ENCODE measurements at places on chromosomes 12 and 14.

- no peaks in the 10 kb centered on the region for H3K4me1 ChIP-seq
- H3K4me3 ChIP-seq, result no peak overlapping the region
- H3K27me3 ChIP-seq, result no peaks in the 10 kb centered on the region
- no peak for DNase-seq
Observed at GRCh38 chr14:53054457-53054856, 98.7 kb downstream of the DDHD1 start.

GRCh38 chr12:68334132-68334531, 2.0 kb upstream of the MDM1 start:
- H3K4me3 ChIP-seq, result no peak overlapping the region
- peaks cover 20% of the 10 kb centered on the region for H3K36me3 ChIP-seq
- H3K27ac ChIP-seq, result no peak overlapping the region

DNA sequence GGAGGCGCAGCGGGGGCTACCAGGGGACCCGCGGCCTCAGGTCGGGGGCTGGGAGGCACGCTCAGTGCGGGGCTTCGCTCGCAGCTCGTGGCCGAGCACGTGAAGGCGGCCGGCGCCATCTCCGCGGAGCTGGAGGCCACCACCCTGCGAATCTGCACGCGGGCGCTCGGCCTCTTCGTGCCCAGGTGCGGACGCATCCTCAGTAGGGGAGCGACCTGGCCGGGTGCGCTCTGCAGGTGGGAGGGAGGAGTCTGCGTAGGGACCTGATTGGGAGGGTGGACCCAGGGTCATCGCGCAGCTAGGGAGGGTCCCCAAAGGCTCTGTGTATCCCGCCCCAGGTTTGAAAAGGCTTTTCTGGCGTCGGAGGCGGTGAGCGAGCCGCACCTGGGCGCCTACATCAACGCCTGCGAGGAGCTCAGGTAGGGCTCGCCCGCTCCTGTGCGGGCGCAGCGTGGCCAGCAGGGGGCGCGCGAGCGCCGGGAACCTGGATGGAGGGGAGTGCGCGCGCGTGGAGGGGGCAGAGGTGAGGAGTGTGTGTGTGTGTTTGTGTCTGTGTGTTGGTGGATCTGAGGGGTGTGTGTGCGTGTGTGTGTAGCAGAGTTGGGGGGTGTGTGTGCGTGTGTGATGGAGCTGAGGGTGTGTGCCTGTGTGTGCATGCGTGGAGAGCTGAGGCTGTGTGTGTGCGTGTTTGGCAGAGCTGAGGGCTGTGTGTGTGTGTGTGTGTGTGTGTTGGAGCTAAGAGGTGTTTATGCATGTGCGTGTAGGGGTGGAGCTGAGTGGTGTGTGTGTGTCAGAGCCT, 10.3 kb downstream of the EXOC3L4 start:
- H3K4me3 ChIP-seq, result peak overlapping the region; percentile 72
- peaks cover 18% of the 10 kb centered on the region for H3K36me3 ChIP-seq
- H3K27ac ChIP-seq, result peak overlapping the region; percentile 47
- DNase-seq, result peak; percentile 85
- H3K27me3 ChIP-seq, result no peaks in the 10 kb centered on the region

GRCh38 chr14:49982501-49982951, 89.6 kb downstream of the ARF6 start:
- no peak overlapping the region for H3K4me3 ChIP-seq
- DNase-seq, result no peak
- H3K27ac ChIP-seq, result no peak overlapping the region

GRCh38 chr12:121861636-121862254, 3.1 kb upstream of the HPD start:
- H3K36me3 ChIP-seq, result no peaks in the 10 kb centered on the region
- H3K4me3 ChIP-seq, result no peak overlapping the region
- no peak for DNase-seq
- peaks cover 3% of the 10 kb centered on the region for H3K27me3 ChIP-seq
- H3K4me1 ChIP-seq, result no peaks in the 10 kb centered on the region

DNA sequence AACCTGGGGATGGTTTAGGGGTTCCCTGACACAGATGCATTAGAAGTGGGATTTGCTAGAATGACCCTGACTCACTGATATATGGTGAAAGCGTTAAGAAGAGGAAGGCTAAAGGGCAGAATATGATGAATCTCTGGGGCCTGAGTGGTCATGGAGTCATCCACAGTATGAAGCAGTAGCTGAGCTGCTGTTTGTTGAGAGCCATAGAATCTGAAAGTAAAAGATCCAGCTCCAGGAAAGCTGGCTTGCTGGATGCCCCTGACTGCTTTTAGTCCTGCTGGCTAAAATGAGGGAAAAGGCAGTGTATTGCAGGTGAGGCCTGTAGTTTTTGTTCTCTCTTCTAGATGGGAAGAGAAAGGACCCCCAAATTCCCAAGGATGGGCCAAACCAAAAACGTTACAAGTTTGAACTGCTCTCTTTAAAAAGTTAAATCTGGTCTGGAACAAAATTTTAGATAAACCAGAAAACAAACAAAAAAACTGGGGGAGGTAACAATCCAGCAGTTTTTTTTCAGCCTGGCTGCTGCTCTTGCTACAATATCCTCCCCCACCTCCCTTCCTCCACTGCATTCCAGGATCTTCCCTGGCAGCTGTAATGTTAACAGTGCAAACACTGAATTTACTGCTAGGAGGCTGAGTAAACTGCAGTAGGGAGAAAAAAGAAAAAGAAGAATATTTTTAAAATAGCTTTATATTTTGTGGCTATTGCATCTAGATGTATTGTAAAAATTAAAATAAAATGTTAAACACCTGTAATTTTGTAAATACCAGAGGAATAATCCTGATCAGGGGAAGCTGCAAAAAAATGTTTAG, 16.5 kb downstream of the SEL1L start:
- H3K36me3 ChIP-seq, result peaks cover 18% of the 10 kb centered on the region
- no peak for DNase-seq
- H3K27me3 ChIP-seq, result no peaks in the 10 kb centered on the region
- no peak overlapping the region for H3K27ac ChIP-seq

DNA sequence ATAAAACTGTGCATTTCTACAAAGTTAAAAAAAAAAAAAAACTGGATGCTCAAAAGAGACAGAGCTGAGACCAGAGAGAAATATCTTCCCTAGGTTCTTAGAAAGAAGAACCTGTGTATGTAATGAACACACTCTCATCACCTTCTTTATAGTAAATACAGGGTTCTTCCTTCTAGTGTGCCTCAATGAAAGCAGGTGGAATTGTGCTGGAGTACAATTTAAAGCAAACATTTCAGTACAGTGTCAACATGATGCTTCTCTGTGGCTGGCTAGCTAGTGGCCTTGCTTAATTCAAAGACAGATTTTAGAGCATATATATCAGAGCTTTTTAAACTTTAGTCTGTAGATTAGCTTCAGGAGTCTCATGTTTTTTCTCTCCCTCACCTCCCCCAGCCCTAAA, 249.8 kb upstream of the ARHGAP5 start:
- peaks cover 9% of the 10 kb centered on the region for H3K4me1 ChIP-seq
- no peaks in the 10 kb centered on the region for H3K27me3 ChIP-seq
- no peak for DNase-seq
- H3K36me3 ChIP-seq, result no peaks in the 10 kb centered on the region
- H3K4me3 ChIP-seq, result no peak overlapping the region

- no peak overlapping the region for H3K4me3 ChIP-seq
- peaks cover 39% of the 10 kb centered on the region for H3K36me3 ChIP-seq
- DNase-seq, result no peak
- H3K4me1 ChIP-seq, result no peaks in the 10 kb centered on the region
- no peak overlapping the region for H3K27ac ChIP-seq
Observed at GRCh38 chr14:103696070-103696402, 19.2 kb downstream of the XRCC3 start.

GRCh38 chr14:104981699-104982541, 3.7 kb upstream of the CLBA1 start:
- H3K4me1 ChIP-seq, result peaks cover 37% of the 10 kb centered on the region
- no peaks in the 10 kb centered on the region for H3K27me3 ChIP-seq
- no peak for DNase-seq
- H3K27ac ChIP-seq, result no peak overlapping the region
- H3K4me3 ChIP-seq, result no peak overlapping the region

- no peak overlapping the region for H3K4me3 ChIP-seq
- no peak overlapping the region for H3K27ac ChIP-seq
- DNase-seq, result no peak
- H3K36me3 ChIP-seq, result peaks cover 41% of the 10 kb centered on the region
- H3K4me1 ChIP-seq, result peaks cover 27% of the 10 kb centered on the region
Observed at GRCh38 chr12:104994336-104994735, 8.2 kb downstream of the NOPCHAP1 start.

- no peaks in the 10 kb centered on the region for H3K36me3 ChIP-seq
- no peak for DNase-seq
- no peak overlapping the region for H3K4me3 ChIP-seq
- no peaks in the 10 kb centered on the region for H3K4me1 ChIP-seq
- no peak overlapping the region for H3K27ac ChIP-seq
Observed at GRCh38 chr12:25824734-25825133, 133.7 kb upstream of the RASSF8 start.

DNA sequence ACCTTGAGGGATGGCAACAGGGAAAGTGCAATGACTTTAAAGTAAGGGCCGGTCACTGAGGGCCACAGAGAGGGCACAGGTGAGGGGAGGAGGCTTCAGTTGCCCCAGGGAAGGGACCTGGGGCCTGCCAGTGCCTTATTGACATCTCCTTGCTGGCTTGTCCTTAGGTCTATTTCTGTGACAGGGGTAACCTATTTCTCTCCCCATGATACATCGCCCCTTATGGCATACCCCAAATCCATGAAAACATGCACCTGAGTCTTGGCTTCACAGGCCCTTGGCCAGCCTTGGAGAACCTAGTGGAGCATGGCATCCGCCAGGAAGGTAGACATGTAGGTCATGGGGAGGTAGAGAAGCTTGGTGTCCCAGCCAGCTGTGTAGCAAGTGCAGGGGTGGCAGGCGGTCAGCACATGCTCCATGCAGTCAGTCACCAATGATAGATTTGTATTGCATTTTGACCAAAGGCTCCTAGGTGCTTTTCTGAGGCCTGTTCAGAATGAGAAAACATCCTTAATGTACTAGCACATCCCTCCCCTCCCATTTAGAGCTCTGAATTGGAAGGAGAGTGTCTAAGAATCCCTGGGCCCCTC, 23.6 kb upstream of the RDH16 start:
- no peak overlapping the region for H3K4me3 ChIP-seq
- H3K27ac ChIP-seq, result no peak overlapping the region
- no peaks in the 10 kb centered on the region for H3K27me3 ChIP-seq
- peaks cover 6% of the 10 kb centered on the region for H3K36me3 ChIP-seq
- no peak for DNase-seq

Measured in Calu3 (cell line).